ENCODE measurements at places on chromosomes 5 and 9.

DNA sequence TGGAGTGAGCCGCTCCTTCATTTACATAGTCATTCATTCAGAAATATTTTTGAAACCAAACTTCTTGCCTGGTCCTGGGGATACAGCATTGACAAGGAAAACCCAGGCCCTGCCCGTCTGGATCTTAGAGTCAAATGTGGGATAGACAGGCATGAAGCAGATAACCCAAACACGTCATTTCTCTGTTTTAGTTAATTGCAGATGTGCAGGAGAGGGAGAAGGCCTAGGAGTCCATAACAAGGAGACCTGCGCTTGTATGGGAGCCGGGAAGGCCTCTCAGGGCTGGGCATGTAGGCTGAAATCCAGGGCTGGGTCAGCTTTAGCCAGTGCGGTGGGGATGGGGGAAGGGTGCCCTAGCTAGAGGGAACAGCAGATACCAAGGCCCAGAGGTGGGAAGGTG is 43.3 kb downstream of the PRRX2 start:
- DNase-seq, result no peak

DNA sequence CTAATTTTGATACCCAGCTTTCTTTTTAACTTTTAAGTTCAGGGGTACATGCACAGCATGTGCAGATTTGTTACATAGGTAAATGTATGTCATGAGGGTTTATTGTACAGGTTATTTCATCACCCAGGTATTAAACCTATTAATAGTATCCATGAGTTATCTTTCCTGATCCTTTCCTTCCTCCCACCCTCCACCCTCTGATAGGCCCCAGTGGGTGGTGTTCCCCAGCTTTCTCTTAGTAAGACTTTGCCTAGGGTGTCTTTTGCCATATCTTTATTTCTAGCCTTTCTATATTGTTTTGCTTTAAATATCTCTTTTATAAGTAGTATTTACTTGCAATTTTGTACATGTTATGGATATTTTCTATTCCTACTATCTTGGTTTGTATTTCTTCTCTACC is 243.7 kb downstream of the SGCD start:
- no peak for DNase-seq

DNA sequence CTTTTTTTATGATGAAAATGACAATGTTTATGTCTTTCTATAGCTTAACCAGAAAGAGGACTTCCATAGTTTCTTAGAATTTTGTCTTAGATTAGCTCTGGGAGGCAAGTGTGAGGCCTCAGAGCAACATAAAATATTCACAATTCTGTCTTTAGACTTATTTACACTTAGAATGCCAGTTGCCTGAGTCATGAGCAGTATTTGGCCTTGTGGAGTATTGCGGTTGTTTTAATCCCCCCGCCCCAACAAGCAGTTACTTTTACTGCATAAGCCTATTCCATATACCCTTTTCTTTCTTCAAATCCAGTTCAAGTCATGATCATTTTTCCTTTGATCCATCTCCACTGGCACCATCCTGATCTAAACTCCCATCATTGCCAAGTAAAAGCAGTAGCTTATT is 198.0 kb upstream of the EGFLAM start:
- no peak for DNase-seq

DNA sequence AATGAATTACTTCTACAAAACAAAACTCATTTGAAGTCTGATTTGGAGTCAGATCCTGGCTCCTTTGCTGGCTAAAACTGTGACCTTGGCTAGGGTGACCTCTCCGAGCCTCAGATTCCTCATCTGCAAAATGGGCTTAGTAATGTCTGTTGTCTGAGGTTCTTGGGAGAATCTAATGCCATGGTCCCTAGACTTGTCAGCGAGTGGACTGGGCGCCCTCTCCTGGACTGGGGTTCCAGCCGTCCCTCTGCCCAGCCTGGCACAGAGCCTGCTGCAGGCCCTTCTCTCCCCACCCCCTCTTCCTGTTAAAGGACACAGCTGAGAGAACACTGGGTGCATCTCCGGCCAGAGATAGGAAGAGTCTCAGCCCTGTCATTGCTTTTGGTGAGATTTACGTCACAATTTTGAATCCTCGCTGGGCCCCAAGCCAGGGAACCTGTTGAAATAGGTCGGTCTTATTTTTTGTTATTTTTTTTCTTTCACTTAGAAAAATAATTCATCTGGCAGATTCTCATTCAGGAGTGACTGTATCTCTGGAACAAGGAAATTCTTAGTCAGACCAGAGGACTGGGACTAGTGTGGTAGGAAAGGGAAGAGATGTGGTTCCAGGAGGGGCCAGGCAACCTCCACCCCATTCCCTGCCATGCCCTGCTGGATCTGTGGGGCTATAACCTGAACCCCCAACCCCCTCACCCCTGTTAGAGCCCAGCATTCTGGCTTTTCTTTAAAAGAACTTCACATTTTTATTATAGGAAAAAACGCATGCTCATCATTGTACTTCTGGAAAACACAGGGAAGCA is 48.2 kb upstream of the RPL26L1 start:
- DNase-seq, result peak; percentile 29

GRCh38 chr9:72396247-72397091 is 31.5 kb upstream of the ZFAND5 start:
- no peak for DNase-seq

GRCh38 chr9:76697081-76697480 is 67.2 kb upstream of the PCA3 start:
- no peak for DNase-seq

DNA sequence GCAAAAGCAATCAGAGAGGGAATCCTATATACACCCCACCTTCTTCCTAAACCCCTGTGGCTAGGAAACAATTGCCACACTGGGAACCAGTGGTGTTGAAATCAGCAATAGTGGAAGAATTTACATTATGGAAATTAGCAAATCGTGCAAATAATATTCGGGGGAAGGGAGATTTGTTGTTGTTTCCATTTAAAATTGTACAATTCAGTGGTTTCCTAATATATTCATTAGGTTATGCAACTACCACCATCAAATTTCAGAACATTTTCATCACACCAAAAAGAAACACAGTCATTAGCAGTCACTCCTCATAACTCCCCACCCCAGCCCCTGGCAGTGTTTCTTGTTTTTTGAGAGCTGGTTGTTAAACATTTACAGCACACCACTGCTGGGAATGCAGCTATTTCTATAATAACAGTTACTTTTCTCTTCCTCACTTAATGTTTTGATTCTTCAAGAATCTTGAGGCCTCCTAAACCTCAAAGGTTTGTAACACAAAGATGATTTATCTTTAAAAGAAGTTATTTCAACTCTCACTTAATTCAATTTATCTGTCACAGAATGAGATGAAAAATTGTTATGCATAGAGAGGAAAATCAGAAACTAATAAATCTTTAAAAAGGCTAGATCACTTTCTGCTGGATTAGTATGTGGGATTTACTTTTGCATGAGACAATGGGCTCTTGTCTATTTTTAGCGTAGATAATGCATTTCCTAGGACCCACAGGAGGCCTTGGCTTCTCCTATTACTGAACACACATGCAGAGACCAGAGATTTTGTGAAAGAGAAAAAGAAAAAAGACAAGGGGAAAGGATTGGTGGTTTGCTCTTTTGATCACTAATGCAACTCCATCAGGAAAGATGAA is 91.8 kb upstream of the DAPK1 start:
- no peak for DNase-seq

- DNase-seq, result no peak
Measured at GRCh38 chr5:42507451-42508097, 84.3 kb downstream of the GHR start.

Measured in activated CD4-positive, alpha-beta memory T cell treated with anti-CD3 and anti-CD28 coated beads, Interleukin-2, amount 10 ng/mL, durations not matched to agents 7 days and 5 days (primary cell).